ENCODE measurements at places on chromosomes 11 and 22.

GRCh38 chr11:37282367-37282766 is 684.3 kb upstream of the RAG2 start:
- no peak for DNase-seq

DNA sequence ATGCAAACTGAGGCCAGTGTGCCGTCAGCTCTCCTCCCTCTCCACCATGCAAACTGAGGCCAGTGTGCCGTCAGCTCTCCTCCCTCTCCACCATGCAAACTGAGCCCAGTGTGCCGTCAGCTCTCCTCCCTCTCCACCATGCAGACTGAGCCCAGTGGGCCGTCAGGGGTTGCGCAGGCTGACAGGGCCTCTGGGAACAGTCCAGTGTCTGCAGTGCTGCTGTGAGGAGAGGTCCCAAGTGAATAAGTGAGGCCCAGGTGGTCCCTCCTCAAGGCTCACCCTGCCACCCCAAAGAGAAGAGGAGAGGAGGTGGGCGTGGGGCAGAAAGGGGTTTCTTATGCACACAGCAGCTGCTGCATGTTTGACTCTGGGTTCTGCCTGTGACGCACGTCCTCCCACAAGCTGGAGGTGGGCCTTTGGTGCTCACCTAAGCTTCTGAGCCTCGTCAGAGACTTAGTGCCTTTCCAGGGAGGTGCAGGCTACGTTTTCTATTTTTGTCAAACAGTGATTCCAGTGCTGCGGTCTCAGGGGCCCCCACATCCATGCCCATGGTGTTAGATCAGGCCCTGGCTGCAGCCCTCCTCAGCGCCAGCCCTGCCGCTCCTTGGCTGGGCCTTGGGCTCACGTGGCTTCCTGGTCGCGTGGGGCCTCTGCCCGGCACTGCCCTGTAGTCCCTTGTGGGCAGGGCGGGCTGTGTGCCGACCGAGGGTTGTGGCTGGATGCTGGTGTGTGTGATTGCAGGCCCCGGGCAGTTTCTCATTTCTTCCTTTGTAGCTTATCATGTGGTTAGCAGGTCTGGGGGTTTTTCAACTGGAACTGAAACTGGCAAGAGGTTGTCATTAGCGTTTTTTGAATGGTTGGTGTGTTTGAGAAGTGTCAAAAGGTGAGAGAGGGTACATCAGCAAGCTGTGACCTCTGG is 7.1 kb downstream of the TPCN2 start:
- DNase-seq = peak; percentile 82

- DNase-seq = no peak
Measured at GRCh38 chr11:66973956-66974580, 1.0 kb upstream of the C11orf86 start.

- no peak for DNase-seq
Measured at GRCh38 chr11:86639137-86639536, 33.3 kb downstream of the ME3 start.

- no peak for DNase-seq
Measured at GRCh38 chr22:36894266-36894665, 19.2 kb upstream of the CSF2RB start.

DNA sequence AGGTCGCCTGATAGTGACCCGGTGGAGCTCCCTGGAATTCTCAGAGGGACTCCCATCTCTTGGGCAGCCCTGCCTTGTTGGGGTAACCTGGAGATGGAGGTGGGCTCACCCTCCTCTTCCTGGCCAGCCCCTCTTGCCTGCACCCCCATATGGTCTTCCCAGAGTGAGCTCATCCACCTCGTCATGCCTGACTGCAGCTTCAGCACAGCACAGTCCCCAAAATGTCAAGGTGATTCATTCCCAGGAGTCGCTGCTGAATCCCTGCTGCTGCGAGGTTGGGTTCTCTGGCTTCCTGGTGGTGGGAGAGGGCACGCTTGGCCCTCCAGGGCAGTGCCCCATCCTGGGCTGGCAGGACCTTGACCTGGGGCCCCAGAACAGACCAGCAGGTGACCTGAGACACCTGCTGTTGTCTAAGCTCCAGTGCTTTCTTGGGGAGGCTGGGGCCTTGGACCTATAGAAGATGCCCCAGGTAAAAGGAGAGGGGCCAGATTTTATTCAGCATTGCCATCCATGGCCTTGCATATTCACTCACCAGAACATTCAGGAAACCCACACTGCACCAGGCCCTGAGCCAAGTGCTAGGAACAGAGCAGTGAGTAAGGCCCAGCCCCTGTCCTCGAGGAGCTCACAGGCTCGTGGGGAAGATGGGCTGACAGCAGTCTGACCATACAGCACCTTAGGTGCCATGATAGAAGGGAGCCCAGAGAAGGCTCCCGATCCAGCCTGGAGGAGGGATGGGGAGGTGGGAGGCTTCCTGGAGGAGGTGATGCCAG is 72.9 kb downstream of the CACNA1I start:
- no peak for DNase-seq

DNA sequence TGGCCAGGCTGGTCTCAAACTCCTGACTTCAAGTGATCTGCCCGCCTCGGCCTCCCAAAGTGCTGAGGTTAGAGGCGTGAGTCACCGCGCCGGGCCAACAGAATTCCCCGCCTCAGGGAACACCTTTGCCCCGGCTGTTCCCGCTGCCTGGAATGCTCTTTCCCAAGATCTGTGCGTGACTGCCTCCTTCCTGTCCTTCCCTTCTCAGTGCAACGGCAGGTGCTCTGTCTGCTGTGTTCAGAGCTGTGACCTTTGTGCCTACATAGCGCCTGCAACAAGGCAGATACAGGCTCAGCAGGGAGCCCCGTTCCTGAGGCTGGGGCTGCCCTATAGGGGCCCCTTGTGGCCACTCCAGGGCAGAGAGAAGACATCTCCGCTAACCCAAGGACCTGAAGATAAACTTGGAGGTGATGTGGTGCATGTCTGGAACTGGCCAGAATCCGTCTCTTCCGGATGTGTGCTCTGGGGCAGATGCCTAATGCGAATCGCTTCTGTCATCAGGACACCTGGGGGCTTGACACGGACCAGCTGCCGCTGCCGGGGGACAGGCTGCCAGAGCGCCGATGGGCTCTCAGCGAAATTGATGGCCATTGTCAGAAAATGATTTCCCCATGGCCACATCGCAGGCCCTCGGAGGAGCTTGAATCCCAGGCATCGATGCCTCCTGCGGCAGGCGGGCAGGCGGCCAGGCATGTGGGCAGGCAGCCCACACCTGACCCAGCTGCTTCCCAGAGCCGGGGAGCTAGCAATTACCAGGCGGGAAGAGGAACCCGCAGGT is 43.5 kb upstream of the TCF20 start:
- DNase-seq = no peak

GRCh38 chr11:69035150-69035945 is 13.4 kb upstream of the TPCN2 start:
- no peak for DNase-seq

GRCh38 chr11:21321072-21321471 is 651.7 kb downstream of the NELL1 start:
- no peak for DNase-seq

DNA sequence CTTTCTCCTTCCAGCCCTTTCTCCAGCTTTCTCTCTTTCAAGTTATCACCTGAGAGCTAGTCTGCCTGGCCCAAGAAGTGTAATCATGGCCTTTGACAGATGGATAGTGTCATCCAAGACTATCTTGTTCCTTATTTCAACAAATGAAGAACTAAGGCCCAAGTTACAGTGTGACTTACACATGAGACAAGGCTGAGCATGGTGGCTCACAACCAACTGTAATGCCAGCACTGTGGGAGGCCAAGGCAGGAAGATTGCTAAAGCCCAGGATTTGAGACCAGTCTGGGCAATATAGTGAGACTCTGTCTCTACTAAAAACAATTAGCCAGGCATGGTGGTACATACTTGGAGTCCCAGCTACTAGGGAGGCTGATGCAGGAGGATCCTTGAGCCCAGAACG is 3.7 kb upstream of the RANGAP1 start:
- DNase-seq = no peak

DNA sequence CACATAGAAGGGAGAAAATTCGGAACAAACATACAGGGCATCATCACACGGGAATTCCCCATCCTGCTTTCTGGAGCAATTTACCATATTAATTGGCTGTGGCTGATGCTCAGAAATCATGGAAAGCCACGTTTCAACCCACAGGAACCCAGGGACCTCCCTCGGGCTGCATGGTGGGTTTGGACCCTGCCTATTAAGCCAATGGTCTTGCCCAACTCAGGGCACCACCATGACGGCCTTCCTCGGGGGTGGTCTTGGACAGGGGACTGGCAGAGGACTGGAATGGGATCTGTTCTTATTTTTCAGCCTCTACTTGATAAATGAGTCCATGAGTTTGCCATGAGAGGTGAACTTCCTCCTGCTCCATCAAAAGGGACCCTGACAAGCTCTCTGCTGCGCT is 374.0 kb downstream of the SHANK2 start:
- no peak for DNase-seq

- peak; percentile 88 for DNase-seq
Measured at GRCh38 chr11:61947486-61948210, 2.5 kb upstream of the BEST1 start.

GRCh38 chr22:17802822-17803221 is 28.6 kb upstream of the BID start:
- no peak for DNase-seq

- no peak for DNase-seq
Measured at GRCh38 chr11:17934194-17934593, 78.7 kb downstream of the SERGEF start.

GRCh38 chr11:112211536-112211935 is 14.7 kb upstream of the PTS start:
- no peak for DNase-seq

- DNase-seq = no peak
Measured at GRCh38 chr11:75673977-75674582, 5.2 kb upstream of the MAP6 start.

DNA sequence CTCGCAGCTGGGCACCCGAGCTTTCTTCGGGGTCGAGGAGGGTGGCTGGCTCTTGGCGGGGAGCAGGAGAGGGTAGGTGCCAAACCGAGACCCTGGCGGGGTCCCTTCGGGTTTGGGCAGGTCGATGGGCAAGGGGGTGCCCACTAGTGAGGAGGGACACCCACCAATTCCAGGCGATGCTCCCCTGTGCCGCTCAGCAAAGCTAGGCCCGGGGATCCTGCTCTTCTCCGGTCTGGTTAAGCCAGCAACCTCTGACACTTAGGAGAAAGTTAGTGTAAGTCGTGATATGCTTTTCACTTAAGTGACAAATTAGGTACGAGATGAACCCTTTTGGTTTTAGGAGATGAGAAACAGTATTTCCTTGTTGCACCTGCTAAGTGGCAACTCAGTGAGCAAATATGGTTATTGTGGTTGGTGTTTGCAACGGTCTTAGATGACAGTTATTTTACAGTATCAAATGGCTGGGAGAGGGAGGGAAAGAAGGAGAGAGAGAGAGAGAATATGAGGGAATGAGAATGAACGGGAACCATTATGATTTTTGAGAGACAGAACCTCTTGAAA is 565 bp downstream of the NUCB2 start:
- DNase-seq = no peak

DNA sequence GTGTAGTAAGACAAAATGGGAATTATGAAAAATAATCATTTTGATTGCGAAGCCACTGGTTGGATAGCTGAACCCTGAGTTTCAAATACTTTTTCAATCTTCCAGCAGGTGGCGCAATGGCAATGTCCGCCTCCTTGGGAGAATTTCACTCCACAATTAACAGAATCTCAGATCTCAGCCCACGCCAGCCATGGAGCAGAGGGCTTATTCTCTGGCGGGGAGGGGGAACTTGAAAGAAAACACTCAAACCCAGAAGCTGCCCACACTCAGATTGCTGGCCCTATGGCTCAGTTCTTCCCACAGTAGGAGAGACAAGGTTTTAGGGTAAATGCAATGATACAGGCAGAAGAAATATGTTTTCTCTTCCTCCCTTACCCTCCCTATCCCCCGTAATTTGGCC is 38.7 kb upstream of the RCN1 start:
- DNase-seq = peak; percentile 45

Data from putamen (tissue), 1 donor.